ENCODE measurements at places on chromosomes 3 and 15.

- DNase-seq = no peak
These were observed 19.4 kb downstream of the RPLP1 start for GRCh38 chr15:69472046-69472445.

DNA sequence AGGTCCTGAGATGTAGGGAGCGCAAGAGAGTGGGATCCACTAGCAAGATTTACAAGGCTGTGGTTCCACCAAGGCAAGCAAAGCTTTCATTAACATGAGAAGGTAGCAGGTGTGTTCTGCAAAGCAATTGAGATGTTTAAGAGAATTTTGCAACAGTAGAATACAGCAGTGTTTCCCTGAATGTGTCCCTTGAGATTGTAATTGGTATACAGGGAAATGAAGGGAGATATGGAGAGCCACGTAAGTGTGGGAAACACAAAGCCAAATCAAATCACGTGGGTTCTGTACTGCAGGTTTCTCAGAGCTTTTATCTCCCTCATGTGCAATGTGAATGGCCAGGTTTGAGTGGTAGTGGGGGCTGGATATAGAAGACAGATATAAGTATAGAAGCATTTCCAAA, 67.3 kb downstream of the ATG7 start:
- no peak for DNase-seq

GRCh38 chr3:87792534-87793336, 266.1 kb downstream of the CGGBP1 start:
- DNase-seq = no peak

- DNase-seq = no peak
These were observed 70.7 kb downstream of the C3orf70 start for GRCh38 chr3:185082149-185082548.

DNA sequence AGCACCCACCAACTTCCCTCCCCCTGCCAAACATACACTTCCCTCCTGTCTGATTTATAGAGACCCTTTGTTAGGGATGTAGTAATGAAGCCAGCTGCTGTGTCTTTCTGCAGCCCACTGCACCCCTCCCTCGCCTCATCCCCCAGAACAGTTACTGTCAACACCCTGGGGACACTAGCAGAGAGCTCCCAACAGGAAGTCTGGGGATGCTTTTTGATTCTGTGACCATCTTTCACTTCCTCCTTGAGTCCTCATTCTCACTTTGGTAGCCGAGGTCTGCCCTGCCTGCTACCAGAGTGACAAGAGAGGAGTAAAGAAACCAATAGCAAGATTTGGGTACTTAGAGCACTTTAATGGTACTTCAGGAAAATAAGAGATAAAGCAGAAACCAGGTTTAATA, 201.6 kb downstream of the SATB1 start:
- DNase-seq = no peak

DNA sequence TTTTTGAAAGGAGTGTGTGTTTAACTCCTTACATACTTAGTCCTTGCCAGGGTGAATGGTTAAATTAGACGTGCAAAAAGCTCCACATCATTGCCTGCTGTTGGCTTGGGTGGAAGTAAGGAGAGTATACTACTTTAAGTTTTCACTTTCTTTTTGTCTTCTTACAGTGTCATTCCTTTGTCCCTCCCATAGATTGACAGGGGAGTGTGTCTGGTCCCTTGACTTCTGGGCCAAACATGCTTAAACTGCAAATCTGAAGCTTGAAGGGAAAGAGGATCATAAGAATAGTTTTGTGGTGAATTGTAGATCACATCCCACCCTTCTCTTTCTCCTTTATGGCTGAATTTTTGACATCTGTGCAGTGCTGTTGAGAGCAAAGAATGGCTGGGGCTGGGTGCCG, 355.8 kb upstream of the C2CD4B start:
- no peak for DNase-seq

- DNase-seq = no peak
These were observed 21.1 kb downstream of the GCNT3 start for GRCh38 chr15:59632714-59633113.

DNA sequence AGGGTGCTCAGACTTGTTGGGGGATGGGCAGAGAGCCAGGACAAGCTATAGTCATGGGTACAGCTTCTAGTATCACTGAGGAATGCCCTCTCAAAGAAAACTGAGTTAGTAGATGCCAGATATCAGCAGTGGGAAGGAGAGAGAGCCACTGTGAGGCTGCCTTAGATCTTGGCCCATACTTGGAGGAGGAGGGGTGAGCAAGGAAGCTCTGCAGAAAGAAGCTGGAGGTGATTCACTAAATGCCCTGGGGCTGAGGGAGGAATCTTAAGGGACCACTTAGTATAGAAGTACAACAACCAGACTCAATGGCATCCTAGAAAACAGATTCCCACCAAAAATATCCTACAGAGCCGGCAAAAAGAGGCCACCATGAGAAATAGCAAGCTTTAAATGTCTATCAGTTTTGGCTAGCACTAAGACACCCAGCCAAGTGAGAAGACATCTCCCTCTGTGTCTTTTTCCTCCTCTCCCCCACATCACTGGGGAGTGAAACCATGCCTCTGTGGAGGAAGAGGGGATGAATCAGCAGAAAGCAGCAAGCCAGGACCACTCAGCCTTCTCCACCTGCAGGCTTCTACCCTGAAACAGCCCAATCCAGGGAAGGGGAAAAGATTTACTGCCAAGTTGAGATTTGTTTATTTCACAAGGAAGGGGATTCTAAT, 282.5 kb upstream of the STT3B start:
- DNase-seq = no peak

- DNase-seq = no peak
These were observed 121.8 kb upstream of the NPHP3 start for GRCh38 chr3:132843851-132844553.

- DNase-seq = no peak
These were observed 65.6 kb downstream of the TMEM212 start for GRCh38 chr3:171908731-171909130.

DNA sequence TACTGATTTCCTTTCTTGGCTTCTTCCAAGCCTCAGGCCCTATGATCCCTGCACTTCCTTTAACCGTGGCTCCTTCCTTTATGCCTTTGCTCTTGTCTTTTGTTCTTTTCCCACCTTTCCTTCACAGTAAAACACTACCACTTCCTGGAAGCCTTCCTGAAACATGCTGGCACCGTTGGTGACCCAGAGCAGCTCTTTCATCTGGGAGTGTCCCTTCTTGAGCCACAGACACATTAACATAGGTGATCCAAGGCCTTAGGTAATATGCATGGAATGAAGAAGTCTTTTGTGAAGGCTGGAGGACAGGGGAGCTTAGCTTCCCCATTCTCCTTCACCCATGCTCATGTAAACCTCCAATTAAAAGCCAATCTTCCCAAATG, 39.4 kb downstream of the AMOTL2 start:
- no peak for DNase-seq

DNA sequence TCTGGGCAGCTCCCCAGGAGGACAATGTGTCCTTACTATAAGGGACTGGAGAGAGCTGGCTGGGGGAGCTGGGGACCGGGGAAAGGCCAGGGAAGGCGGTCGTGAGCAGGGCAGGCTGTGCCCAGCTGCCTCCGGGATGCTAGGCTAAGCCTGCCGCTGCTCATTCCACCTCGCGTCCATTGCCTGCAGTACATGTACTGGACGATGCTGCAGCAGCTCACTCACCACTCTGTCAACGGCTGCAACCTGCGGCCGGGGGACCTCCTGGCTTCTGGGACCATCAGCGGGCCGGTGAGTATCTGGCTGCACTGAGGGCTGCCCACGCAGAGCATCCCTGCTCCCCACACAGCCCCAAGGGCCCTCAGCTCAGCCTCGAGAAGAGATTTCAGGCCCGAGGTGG, 27.1 kb downstream of the FAH start:
- DNase-seq = no peak

DNA sequence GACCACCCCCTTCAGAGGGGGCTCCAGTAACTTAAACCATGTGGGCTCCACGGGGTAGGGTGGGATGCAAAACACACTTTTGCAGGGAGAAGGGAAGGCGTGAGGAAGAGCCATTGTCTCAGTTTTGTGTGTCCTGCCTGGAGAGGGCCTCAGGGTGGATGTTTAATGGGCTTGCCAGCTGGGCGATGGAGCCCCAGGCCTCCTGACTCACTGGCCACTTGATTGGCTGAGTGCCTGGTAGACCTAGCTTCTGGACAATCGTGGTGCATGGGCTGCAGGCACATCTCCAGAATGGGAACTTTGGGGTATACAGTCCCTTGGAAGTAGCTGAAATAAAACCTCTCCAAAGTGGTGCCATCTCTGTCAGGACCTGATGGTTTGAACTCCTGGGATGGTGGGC, 118.3 kb upstream of the MRPS22 start:
- no peak for DNase-seq

GRCh38 chr3:141370065-141370533, 1.8 kb downstream of the ZBTB38 start:
- DNase-seq = no peak

- no peak for DNase-seq
These were observed 52.4 kb upstream of the CMTM8 start for GRCh38 chr3:32186097-32186496.

- no peak for DNase-seq
These were observed 34.3 kb upstream of the ZBTB38 start for GRCh38 chr3:141333836-141334626.

GRCh38 chr15:96138985-96139384, 191.5 kb upstream of the NR2F2 start:
- DNase-seq = no peak

DNA sequence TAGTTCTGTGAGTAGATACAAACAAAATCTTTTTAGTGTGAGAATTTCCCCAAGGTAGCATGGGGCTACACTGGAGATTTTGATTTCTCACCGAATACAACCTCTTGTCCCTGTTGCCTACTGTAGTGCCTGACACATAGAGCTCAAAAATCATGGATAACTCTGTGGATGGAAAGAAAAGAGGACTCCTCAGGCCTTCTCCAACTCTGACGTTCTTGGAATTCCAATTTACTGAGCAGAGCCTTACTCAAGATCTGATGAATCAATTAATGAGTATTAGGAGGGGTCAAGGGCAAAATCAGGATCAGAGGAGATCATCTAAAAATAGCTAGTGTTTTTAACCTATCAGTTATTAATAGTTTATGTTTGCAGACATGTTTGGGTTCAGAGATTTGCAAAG, 46.7 kb upstream of the PYDC2 start:
- no peak for DNase-seq

GRCh38 chr3:108414007-108414406, 96.4 kb downstream of the MYH15 start:
- no peak for DNase-seq

DNA sequence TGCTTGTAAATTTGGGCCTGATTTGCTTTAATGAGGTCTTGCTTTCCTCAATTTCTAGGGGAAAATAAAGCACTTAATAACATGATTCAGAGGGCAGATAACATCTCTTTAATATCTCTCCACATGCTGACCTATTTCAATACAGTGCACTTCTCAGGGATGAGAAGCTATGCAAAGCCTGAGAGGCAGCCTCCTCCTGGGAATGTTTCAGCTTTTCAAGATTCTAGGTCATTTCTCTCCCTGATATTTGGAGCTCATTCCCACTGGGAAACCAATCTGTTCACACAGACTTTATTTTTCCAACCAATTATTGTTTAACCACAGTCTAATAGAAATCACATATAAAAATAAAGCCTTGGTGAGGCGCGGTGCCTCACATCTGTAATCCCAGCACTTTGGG, 67.0 kb upstream of the LSAMP start:
- DNase-seq = no peak

- DNase-seq = no peak
These were observed 5.5 kb downstream of the SEMA5B start for GRCh38 chr3:123021996-123022510.

DNA sequence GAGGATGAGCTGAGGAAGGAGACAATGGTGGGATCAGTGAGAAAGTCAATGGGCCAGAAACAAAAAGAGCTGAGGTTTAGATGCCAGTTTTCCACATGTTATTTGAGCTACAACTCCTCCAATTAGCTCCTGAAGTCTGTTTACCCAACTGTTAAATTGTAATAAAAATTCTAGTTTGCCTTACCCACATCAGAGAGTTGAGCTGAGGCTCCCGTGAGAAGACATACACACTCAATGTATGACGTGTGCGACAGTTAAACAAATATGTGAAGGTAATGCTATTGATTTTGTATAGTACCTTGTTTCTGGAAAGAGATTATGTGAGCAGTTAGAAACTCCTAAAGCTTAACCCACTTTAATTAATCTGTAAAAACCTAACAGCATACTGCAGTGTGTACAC, 318.1 kb upstream of the GRM7 start:
- no peak for DNase-seq

- no peak for DNase-seq
These were observed 634.1 kb upstream of the TBL1XR1 start for GRCh38 chr3:177831361-177831760.

- no peak for DNase-seq
These were observed 17.1 kb downstream of the STX19 start for GRCh38 chr3:94011233-94011711.

- DNase-seq = no peak
These were observed 345 bp upstream of the CDV3 start for GRCh38 chr3:133573054-133573628.

DNA sequence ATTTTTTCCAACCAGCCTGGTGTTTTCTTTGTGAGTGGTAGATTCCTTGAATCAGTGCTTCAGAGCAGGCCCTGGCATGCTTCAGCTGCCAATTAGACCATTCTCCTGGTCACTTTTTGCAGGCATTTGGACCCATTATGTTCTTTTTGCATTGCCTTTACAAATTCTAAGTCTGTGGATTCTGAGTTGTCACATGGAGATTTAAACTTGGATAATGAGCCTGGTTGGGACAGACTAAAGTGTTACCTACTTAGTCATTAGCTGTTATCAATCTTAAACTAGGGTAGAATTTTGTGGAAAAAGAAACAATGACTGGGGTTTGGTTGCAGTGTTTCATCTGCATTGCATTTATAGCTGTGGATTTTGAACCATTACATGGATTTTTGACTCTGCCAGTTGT, 40.6 kb downstream of the ARHGEF26 start:
- no peak for DNase-seq

GRCh38 chr15:90000186-90001001, 730 bp upstream of the ZNF710 start:
- DNase-seq = no peak

DNA sequence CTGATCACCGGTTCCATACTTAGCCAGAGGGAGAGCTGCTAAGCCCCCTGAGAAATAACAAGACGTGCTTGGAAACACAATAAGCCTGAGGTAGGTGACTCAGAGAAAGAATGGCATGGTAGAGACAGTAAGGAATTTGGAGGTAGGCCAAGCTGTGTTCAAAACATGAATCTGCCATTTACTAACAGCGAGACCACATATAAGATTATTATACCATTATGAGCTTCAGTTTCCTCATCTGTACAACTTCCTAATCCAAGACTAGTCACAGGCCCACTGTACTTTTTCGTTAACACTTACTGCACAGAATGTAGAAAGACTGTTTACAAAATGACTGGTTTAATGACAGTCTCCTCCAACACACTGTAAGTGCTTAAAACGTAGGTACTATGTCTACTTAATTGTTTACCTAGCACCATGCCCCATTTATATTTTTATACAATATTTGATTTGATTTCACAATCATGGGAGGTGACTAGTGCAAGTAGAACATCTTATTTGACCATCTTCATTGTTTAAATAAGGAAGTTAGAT, 25.7 kb downstream of the ATOSA start:
- DNase-seq = no peak

GRCh38 chr3:15858547-15859506, 61.0 kb upstream of the ANKRD28 start:
- DNase-seq = no peak
